NCI-H146 (cell line): ENCODE measurements at places on chromosomes 6 and 20.

GRCh38 chr6:34729631-34730470 is 27.5 kb upstream of the SNRPC start:
- DNase-seq: no peak

DNA sequence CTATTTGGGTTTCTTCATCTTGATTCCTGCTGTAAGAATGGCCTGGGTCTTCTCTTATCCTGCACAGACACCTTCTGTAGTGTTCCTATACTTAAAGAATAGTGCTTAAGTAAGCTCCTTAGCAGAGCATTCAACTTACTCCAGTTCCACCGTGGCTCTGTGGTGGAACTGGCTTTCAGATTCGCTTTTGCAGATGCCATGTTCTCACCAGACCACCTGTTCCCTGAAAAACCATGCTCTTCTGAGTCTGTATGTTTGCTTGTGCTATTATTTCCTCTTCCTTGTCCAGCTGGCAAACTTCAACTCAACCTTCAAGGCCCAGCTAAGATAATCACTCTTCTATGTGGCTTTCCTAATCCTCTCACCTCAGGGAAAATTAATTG is 4.9 kb downstream of the ELMO2 start:
- no peak for DNase-seq

- peak; percentile 18 for DNase-seq
Observed at GRCh38 chr6:44537306-44538049, 150.0 kb downstream of the CDC5L start.

GRCh38 chr6:91485047-91485446 is 898.2 kb upstream of the MAP3K7 start:
- no peak for DNase-seq

GRCh38 chr20:44776980-44777379 is 31.3 kb downstream of the KCNK15 start:
- no peak for DNase-seq

GRCh38 chr6:135090819-135091218 is 36.2 kb upstream of the HBS1L start:
- DNase-seq: no peak

- DNase-seq: no peak
Observed at GRCh38 chr6:36997811-36998722, 7.4 kb upstream of the FGD2 start.

DNA sequence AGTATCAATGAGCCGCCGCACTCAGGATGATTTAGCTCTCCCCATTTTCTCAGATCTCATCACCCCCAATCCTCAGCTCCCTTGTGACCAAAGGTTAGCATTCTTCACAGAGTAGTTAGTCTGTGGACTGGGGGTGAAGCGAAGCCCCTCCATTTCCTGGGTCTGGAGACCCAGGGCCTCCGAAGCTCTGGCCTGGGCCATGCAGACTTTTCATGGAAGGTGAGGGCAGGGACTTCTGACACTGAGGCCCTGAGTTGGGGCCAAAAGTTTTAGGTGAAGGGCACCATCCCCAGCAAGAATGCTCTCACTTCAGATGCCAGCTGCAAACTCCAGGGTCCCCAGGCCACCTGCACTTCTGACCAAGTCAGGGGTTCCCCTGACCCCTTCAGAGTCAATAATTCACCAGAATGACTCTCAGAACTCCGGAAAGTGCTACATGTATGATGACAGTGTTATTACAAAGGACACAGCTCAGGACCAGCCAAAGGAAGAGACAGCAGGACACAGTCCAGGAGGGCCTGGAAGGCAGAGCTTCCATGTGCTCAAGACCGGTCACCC is 65.7 kb upstream of the DUSP22 start:
- no peak for DNase-seq

GRCh38 chr6:119147101-119148053 is 68.9 kb upstream of the FAM184A start:
- DNase-seq: no peak

DNA sequence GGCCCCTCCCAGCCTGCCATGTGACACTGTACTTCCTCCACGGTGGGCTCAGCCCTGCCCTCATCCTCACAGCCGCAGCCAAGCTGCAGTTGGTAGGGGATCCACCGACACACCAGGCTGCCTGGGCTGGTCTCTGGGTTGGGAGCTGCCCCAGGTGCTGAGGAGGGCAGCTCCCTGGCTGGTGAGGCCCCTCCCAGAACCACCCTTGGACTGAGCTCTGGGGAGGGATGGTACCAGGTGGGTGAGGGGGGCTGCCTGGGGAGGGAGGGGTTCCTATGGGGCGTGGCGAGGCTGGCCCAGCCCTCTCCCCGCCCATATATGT is 185 bp upstream of the TNFRSF6B start:
- no peak for DNase-seq

- DNase-seq: no peak
Observed at GRCh38 chr6:75204959-75205775, 686 bp downstream of the COL12A1 start.
